Stimulated activated effector memory CD8-positive, alpha-beta T cell treated with anti-CD3 and anti-CD28 coated beads, Interleukin-12 subunit alpha, Interleukin-12 subunit beta, amount 100 ng/mL, for 72 hours (primary cell): ENCODE measurements at places on chromosomes 3 and 15.

- DNase-seq, result no peak
Measured at GRCh38 chr15:60444289-60444912, 34.5 kb downstream of the ICE2 start.

- no peak for DNase-seq
Measured at GRCh38 chr3:851098-851790, 241.6 kb upstream of the CNTN6 start.

GRCh38 chr3:188580659-188581058 lies 426.7 kb downstream of the LPP start:
- no peak for DNase-seq

DNA sequence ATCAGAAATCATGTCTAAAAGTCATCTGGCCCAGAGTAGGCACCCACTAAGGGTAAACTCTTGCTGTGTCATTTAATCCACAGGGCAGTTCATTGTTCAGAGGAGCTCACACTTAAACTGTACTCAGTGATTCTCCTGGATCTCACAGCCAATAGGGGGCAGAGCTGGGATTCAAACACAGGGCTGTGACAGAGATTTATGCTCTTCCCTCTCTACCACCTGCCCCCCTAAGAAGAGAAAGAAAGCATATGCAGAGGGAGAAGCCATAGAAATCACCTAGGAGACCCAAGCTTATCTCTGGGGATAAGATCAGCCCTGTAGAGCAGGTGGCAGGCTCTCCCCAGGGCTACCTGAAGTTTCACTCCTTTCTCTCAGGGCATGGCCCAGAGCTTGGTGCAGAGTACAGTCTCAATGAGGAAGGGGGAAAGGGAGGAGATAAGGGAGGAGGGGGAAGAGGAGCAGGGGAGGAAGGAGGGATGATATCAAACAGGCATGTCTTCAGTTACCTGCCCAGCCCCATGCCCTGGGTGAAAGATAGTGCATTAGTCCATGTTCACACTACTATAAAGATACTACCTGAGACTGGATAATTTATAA lies 51.8 kb upstream of the ADPGK start:
- no peak for DNase-seq

DNA sequence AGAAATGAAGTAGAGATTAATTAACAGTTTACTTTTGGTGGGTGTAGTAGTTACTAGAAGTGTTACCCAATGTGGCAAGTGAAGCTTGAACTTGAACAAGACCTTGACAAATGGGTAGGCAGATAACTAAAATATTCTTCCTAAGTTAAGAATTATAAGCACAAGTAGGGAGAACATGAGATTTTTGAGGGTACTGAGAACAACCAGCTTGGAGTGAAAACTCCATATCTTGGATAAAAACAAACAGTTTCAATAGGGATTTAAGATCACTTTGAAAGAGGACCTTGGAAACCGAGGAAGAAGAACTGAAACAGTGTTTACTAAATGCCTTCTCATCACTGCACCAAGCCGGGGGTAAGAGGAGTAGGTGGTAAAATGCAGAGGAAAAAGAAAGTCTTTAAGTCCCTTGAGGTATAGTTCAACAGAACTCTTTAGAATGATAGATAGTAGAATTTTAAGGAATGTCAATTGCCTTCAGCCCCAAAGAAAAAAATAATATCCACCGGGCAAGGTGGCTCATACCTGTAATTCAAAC lies 496.7 kb downstream of the NAALADL2 start:
- DNase-seq, result no peak

GRCh38 chr3:75272691-75273090 lies 391.4 kb upstream of the FRG2C start:
- DNase-seq, result no peak

- no peak for DNase-seq
Measured at GRCh38 chr15:79994615-79995014, 23.6 kb upstream of the BCL2A1 start.

DNA sequence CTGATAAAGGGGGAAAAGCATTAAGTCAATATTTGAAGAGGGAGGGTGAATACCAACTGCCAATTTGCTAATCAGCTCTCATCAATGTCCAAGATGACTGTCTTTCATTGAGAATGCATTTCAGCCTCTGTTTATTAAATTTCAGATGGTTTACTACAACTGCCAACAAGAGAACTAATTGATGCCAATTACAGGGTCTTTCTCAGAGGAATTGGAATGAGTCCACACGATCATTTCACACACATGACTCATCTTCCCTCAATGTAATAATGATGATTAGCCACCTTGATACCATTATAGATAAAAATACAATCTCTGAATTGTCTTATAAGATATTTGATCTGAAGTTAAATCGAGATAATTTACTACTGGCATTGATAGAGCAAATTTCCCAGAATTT lies 1274.4 kb downstream of the ROBO2 start:
- DNase-seq, result no peak

DNA sequence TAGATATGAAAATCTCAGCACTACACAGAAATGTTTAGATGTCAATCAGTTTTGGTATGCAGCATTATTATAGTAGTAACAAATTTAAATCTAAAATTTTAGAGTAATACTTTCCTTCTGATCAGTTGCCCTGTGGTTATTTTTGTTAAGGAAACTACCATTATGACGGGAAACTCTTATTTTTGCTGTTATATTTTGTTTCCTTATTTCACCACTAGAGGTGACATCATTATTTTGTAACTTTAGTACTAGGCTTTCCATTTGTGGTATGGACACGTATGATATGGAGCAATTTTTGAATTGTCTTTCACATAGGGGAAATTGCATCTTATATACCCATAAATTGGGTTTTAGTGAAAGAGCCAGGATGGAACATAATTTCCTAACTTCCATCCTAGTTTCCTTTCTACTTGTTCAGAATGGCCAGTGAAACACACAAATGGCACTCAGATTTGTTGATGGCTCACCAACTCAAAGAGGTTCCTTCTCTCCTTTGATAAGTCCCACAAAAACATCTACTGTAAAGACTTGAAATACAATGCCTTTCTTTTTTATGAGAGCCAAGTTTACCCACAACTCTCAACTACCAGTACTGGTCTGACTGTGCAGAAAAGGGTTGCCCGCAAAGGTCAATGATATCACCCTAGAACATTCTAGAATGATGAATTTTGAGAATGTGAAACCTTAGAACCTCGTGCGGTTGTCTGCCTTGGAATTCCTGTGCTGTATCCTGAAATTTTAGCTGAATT lies 19.4 kb upstream of the PPP4R2 start:
- peak; percentile 18 for DNase-seq

GRCh38 chr3:182737825-182738224 lies 55.5 kb upstream of the ATP11B start:
- DNase-seq, result no peak

- DNase-seq, result no peak
Measured at GRCh38 chr3:39108200-39108710, 775 bp downstream of the TTC21A start.

GRCh38 chr3:32391643-32392535 lies at the start of gene CMTM7:
CMTM7 (plus strand) TSS chr3:32391853; CDS start chr3:32391907, 54 bp downstream.
- peak; percentile 42 for DNase-seq

DNA sequence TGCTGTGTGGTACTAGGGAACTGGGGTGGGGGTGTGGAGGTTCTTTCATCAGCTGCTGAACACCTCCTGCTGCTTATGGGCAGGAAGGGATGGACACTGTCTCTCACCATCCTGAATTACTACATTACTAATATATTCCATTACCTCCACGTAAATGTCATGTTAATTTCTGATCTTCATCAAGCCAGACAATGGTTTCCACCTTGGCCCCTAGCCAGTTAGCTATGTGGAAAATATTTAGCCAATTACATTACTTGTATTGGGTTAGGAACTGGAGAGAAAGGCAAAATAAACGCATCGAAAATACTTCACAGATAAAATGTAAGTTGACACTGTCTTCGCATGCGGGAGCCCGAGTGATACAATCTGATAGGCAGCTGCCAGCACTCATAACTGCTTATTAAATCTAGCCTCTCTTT lies 95.1 kb downstream of the FOXP1 start:
- DNase-seq, result no peak

DNA sequence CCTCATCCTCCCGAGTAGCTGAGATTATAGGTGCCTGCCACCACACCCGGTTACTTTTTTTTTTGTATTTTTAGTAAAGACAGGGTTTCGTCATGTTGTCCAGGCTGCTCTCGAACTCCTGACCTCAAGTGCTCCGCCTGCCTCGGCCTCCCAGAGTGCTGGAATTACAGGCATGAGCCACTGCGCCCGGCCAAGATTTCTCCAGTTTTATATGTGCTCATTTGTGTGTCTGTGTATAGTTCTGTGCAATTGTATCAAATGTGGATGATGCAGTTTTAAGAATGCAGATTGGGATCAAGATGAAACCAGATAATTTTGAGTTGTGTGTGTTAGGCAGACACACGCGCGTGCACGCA lies 68.3 kb downstream of the SLCO3A1 start:
- no peak for DNase-seq

GRCh38 chr3:29642393-29643033 lies 361.6 kb downstream of the RBMS3 start:
- DNase-seq, result no peak

- DNase-seq, result no peak
Measured at GRCh38 chr15:75431270-75431669, 20.2 kb downstream of the SIN3A start.

- DNase-seq, result no peak
Measured at GRCh38 chr3:166100730-166101129, 263.5 kb upstream of the BCHE start.

GRCh38 chr3:153400641-153401040 lies 238.6 kb downstream of the RAP2B start:
- DNase-seq, result no peak

DNA sequence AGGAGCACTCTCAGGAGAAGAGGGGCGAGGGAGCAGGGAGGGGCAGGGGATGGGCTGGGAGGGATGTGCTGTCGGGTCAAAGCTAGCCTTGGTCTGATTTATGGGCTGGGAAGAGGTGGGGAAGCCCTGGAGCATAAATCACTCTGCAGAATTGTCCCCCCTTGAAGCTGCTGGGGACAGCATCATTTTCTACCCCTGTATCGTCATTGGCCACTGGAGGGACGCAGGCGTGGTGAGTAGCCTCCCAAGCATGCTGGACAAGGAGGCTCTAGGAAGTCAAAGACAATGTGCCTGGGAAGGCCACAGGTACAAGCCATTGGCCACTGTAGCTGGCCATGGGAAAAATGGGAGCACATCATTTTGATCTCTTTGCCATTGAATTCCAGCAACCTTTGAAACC lies 175.5 kb upstream of the CTDSPL start:
- no peak for DNase-seq

- no peak for DNase-seq
Measured at GRCh38 chr15:58330741-58331559, 100.8 kb upstream of the LIPC start.
